Left ventricle myocardium inferior (tissue), 1 donor: ENCODE measurements at places on chromosomes 1 and 21. TPM values are rescaled to one million over a fixed set of nuclear protein-coding genes. Genes with fewer than 3 reads are reported as not detected.

DNA sequence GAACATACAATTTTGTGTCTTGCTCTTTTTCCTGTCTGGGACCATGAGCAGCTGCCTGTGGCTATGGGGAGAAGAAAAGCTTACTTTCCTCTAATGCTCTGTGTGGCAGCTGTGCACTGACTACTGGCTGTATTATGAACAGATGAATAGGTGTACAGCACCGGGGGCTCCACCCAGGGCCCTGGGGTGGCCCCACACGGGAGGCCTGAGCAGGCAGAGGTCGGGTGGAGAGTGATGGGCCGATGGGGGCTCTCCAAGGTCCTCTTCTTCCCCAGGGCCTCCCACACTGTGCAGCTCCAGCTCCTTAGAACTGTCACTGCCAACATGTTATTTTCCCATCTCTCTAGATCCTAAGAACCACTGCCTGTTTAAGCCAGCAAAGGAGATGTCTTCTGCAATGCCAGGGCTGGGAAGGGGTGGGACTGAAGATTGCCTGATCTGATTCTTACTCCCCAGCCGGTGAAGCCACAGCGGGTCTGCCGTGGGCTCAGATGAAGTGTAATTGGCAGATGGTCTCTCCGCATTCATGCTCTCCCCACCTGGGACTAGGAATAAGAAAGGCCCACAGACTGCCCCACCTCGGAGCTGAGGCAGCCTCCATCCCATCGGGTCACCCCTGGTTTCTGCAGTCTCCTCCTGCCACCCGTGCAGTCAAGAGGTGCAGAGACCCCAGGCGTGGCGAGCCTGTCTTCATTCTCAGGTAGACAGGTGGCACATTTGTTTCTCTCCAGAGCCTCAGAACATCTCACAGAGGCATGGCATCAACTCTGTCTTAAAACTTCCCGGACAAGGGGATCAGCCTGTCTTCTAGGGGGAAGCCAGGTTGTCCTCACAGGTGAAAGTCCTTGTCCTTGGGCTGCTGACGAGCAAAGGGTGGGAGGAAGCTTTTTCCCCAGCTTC lies 186.5 kb upstream of the GALNT2 start:
- DNase-seq = no peak

DNA sequence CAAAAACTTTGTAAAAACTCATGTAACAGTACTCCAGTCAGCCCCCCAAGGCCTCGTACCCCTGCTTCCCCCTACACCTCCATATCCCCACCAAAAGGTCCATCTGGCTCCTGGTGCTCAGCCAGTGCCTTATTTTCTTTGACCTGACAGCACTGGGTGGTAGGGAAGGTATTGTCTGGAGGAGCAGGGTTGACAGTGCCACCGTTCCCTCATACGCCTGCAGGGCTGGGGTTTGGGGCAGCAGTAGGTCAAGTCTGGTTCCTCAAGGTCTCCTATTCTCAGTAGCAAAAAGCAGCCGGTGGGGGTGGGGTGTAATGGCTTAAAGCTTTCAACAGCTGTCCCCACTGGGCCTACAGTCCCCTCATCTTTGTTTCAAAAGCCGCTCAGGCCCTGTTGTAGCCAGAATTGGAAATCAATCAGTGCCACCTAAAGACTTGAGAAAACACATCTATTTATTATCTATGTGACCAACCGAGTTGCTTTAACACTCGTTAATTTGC lies 25.3 kb upstream of the TTF2 start:
- no peak for DNase-seq

DNA sequence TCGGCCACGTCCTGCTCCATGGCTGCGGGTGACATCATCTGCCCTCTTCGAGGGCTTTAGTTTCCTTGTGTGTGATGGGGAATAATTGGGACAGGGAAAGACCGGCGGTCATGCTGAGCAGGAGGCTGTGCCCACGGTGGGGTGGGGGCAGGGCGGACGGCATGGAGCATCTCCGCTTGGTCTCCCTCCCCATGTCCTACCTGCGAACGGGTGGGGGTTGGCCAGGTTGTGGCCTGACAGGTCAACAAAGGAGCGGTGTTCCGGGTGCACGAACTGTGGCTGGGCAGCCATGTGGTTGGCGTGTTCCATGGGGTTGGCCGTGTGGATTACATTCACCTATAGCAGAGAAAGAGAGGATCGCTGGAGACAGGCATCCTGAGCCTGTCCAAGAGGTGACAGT lies 80.0 kb downstream of the PIK3CD start:
- DNase-seq = no peak

GRCh38 chr1:95323123-95323522 lies 89.1 kb downstream of the RWDD3 start:
- no peak for DNase-seq

DNA sequence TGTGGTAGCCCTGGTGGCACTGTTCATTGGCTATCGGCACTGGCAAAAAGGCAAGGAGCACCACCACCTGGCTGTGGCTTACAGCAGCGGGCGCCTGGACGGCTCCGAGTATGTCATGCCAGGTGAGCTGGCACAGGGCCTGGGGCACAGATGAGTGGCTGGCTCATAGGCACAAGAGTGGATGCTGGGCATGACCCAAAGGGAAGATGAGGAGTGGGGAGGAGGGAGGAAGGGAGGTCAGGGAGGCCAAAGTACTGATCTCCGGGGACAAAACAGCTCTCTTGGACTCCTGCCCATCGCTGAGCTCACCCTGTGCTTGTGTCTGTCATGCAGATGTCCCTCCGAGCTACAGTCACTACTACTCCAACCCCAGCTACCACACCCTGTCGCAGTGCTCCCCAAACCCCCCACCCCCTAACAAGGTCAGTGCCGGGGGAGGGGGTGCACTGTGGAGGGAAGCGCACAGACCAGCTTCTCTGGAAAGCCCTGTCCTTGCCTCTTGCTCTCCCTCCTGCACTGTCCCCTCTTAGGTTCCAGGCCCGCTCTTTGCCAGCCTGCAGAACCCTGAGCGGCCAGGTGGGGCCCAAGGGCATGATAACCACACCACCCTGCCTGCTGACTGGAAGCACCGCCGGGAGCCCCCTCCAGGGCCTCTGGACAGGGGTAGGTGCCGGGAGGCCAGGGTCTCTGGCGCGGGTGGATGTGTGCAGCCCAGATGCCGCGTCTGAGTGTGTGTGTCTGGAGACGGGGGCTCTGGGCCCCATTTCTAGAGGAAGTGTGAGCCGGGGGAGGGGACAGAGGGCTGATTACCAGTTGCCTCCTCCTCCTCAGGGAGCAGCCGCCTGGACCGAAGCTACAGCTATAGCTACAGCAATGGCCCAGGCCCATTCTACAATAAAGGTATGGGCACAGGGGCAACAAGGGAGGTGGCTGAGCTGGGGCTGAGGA lies 7.3 kb upstream of the LRRC71 start:
- no peak for DNase-seq

GRCh38 chr1:14578156-14578555 lies 20.3 kb upstream of the KAZN start:
- no peak for DNase-seq

- DNase-seq = no peak
Measured at GRCh38 chr1:22115286-22115685, 27.6 kb downstream of the WNT4 start.

Gene OR6N1
- total RNA-seq = not detected

Gene RIMS3
- 0.74 TPM for total RNA-seq

Gene SLFNL1
- total RNA-seq = 0.16 TPM

Gene ERICH3
- not detected for total RNA-seq
